ENCODE measurements at places on chromosomes 12 and 14. TPM values are rescaled to one million over a fixed set of nuclear protein-coding genes. Genes with fewer than 3 reads are reported as not detected.

GRCh38 chr14:57389646-57390036 lies 745 bp upstream of the NAA30 start:
- peak overlapping the region; percentile 83 for H3K27ac ChIP-seq

- peaks cover 49% of the 10 kb centered on the region for H3K36me3 ChIP-seq
- peaks cover 6% of the 10 kb centered on the region for H3K4me1 ChIP-seq
- no peak overlapping the region for H3K27ac ChIP-seq
- no peaks in the 10 kb centered on the region for H3K27me3 ChIP-seq
These were observed 16.4 kb downstream of the FOXJ2 start for GRCh38 chr12:8048906-8049305.

The ANKRD52 gene
- total RNA-seq: 44.5 TPM

GRCh38 chr14:89386212-89386886 lies 30.7 kb downstream of the FOXN3 start:
- no peaks in the 10 kb centered on the region for H3K27me3 ChIP-seq
- no peak overlapping the region for H3K27ac ChIP-seq
- H3K36me3 ChIP-seq: no peaks in the 10 kb centered on the region
- no peak for DNase-seq
- no peak overlapping the region for H3K4me3 ChIP-seq
- H3K4me1 ChIP-seq: peaks cover 15% of the 10 kb centered on the region

DNA sequence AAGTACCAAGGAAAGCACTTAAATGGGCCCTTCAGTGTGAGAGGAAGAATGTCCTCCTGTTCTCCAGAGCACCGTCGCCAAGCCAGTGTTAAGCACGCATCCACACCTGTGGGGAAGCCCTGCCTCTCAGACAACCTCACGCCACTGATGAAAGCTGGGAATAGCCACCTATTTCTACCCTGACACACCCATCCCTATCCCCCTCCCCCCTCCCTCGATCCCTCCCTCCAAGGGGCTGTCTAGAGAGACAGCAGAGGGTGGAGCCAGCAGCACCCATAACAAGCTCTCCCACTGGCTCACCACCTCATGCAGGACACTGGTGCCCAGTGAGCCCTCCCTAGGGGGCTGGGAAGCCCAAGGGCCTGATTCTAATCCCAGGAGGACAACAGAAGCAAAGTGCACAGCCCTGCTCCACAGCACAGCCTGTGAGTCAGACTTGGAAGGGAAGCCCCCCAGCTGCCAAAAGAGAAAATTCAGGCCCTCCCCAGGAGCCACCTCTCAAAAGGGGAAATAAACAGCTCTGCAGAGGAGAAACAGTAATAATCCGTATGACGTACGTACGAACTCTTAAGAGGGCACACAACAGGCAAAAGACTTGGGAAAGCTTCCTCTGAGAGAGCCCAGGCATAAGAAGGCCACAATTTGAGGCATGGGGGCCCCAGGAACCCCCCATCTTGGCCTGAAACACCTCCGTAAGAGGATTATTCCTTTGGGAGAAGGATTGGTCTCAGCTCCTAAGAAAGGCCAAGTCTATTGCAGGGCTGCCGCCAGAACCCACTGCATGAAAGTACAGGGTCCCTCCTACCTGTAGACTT lies 7.8 kb downstream of the PITPNM2 start:
- no peak for DNase-seq
- no peaks in the 10 kb centered on the region for H3K27me3 ChIP-seq
- H3K4me1 ChIP-seq: peaks cover 8% of the 10 kb centered on the region
- H3K36me3 ChIP-seq: no peaks in the 10 kb centered on the region

DNA sequence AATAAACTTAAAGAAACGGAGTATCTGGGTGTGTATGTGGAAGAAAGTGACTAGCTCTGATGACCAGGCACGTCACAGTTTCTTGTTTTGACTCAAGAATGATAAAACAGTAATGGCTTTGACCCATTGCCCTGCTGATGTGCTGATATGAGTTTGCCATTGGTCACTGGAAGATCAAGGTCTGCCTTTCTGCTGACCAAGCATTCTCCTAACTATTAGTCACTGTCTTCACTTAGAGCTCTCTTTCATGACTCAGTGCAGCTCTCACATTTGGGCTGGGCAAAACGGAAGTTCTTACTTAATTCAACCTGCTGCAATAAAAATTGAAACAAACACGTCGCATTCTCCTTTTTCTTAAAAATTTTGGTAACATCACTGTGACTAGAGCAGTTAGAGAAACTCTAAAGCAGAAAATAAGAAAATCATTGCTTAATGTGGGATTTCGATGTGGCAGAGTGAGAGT lies 366.7 kb downstream of the BTG1 start:
- H3K4me1 ChIP-seq: peaks cover 35% of the 10 kb centered on the region
- H3K36me3 ChIP-seq: no peaks in the 10 kb centered on the region
- H3K4me3 ChIP-seq: peak overlapping the region; percentile 14
- peak overlapping the region; percentile 49 for H3K27ac ChIP-seq
- H3K27me3 ChIP-seq: no peaks in the 10 kb centered on the region

The YEATS4 gene
- total RNA-seq: 18.2 TPM

- no peak overlapping the region for H3K4me3 ChIP-seq
- no peaks in the 10 kb centered on the region for H3K27me3 ChIP-seq
- no peaks in the 10 kb centered on the region for H3K36me3 ChIP-seq
- DNase-seq: no peak
- H3K27ac ChIP-seq: no peak overlapping the region
These were observed 289.5 kb downstream of the RMST start for GRCh38 chr12:97752129-97752528.

- no peak overlapping the region for H3K27ac ChIP-seq
- H3K4me1 ChIP-seq: no peaks in the 10 kb centered on the region
- H3K4me3 ChIP-seq: no peak overlapping the region
- no peak for DNase-seq
- no peaks in the 10 kb centered on the region for H3K36me3 ChIP-seq
These were observed 70.1 kb upstream of the KRR1 start for GRCh38 chr12:75581515-75581914.

The ADCY6 gene
- total RNA-seq: not detected

DNA sequence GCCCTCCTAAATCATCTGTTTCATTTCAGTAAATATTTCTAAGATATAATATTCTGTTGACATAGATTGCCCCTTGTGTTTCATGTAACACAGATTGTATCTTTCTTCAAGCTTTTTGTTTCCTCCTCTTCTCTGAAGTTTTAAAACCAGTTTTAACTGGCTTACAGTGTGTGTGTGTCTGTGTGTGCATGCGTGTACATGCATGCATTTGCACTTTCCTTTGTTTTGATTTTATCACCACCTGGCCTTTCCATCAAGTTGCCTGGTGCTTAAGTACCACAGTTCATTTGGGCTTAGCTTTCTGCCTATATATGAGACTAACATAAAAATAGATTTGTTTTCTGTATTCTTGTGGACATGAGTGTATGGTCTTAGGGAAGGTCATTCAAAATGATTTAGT lies 31.9 kb downstream of the ETNK1 start:
- H3K27me3 ChIP-seq: no peaks in the 10 kb centered on the region
- no peak overlapping the region for H3K4me3 ChIP-seq
- H3K27ac ChIP-seq: no peak overlapping the region
- no peaks in the 10 kb centered on the region for H3K36me3 ChIP-seq
- no peak for DNase-seq
- H3K4me1 ChIP-seq: no peaks in the 10 kb centered on the region

DNA sequence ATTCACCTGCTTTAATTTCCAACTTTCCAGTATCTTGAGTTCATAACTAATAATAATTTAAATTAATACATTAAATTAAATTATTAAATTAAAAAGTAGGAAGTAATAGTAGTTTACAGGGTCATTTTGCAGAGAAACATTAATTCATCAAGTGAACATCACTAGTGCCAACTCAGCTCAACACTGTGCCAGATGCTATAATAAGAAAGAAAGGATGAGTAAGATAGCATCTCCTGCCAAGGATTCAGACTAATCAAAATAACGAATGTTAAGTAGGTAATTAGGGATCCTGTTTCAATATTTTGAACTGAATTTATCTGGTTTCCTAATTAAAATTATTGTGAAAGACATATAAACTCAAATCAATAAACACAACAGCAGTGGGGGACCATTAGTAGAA lies 596.7 kb downstream of the SLC6A15 start:
- H3K4me1 ChIP-seq: no peaks in the 10 kb centered on the region
- no peak for DNase-seq
- no peaks in the 10 kb centered on the region for H3K36me3 ChIP-seq
- H3K27ac ChIP-seq: no peak overlapping the region
- H3K4me3 ChIP-seq: no peak overlapping the region

- H3K27ac ChIP-seq: no peak overlapping the region
- H3K27me3 ChIP-seq: no peaks in the 10 kb centered on the region
- no peak overlapping the region for H3K4me3 ChIP-seq
- peak; percentile 72 for DNase-seq
These were observed 5.0 kb downstream of the CELA1 start for GRCh38 chr12:51341251-51342007.

The IGF1 gene
- total RNA-seq: not detected

DNA sequence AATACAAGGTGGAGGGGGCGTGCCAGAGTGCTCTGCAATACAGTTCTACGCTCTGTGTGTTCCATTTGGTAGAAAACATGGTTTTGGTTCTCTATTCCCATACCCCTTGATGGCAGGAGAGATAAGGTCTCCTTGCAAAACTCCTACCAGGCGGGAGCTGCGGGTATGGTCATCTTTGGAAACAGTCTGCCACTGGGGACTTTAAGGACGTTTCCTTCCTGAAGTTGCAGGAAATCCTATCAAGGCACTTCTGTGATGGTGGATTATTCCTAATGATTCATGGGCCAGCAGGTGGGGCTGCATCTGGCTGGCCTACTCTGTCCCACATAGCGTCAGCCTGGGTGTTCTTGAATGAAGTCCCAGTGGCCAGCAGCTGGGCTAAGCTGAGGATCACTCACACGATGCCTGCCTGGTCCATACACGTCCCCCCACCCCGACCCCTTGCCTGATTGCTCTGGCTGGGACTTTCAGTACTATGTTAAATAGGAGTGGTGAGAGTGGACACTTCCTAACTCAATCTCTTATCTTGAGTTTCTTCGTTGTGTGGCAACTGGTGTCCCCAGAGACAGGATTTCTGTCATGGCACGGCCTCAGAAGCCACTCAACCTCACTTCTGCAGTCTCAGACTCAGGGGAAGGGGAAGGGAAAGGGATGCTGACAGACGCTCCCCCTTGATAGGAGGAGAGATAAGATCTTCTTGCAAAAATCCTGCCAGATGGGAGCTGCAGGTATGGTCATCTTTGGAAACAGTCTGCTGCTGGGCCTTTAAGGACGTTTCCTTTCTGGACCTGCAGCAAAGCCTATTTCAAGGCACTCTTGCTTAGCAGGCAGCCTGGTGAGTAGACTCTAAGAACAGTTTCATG lies 61.0 kb upstream of the FKBP4 start:
- DNase-seq: no peak
- no peak overlapping the region for H3K4me3 ChIP-seq
- no peak overlapping the region for H3K27ac ChIP-seq
- no peaks in the 10 kb centered on the region for H3K4me1 ChIP-seq
- no peaks in the 10 kb centered on the region for H3K36me3 ChIP-seq

- H3K4me3 ChIP-seq: no peak overlapping the region
- H3K27ac ChIP-seq: peak overlapping the region; percentile 50
- no peaks in the 10 kb centered on the region for H3K27me3 ChIP-seq
- no peaks in the 10 kb centered on the region for H3K36me3 ChIP-seq
These were observed 6.1 kb upstream of the PSMA6 start for GRCh38 chr14:35286003-35286600.

DNA sequence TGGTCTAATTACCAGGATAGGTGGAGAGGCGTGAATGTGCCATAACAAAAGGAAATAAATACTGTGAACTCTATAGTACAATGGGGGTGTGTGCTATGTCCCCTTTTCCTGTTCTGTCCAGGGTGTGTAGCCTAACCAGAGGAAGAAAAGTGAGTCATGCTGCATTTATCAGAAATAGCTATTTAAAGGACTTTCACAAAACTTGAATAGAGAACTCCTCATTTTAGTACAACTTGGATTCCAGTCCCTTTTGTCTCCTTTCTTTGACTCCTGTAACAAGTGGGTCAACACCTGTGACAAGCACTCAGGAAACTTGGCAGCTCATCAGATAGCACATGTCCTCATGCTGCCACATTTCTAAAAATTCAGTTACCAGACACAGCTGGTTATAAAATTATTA lies 123.4 kb downstream of the CCDC91 start:
- no peak overlapping the region for H3K27ac ChIP-seq
- peaks cover 15% of the 10 kb centered on the region for H3K36me3 ChIP-seq
- no peak for DNase-seq

The CDK2 gene
- 21.5 TPM for total RNA-seq

DNA sequence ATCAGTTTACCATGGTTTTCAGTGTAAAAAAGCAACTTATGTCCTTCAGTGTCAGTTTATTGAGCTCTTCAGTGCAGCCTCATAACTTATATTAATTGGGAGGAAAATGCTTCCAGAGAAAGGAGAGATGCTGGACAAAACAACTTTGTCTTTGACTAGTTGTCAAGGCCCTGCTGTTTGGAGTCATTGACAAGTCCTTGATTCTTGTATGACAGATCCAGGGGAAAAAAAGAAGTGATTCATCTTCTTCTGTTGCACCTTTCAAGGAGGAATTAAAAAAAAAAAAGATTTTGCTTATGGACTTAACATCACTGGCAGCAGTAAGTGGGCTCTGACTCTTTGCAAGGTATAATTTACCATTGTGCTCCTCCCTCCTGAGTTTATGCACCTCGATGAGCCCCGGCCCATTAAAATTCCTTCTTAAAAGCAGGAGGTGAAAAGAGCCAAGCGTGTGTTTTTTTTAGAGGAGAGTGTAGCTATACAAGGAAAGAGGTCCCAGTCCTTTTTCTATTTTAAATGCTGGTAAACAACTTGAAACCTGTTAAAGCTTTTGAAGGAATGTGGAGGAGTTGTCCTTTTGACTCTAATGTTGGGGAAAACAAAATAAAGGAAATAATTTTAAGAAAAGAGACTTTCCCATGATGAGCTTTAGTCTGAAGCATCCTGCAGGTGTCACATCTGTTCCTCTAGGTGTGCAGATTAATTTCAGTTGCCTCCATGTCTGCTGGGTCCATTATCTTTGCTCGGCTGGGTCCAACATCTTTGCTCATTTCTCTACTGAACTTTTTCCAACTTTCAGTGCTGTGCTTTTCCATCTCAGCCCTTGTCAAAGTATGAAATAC lies 431.6 kb downstream of the RAD51B start:
- no peaks in the 10 kb centered on the region for H3K36me3 ChIP-seq
- no peak overlapping the region for H3K27ac ChIP-seq
- peaks cover 44% of the 10 kb centered on the region for H3K4me1 ChIP-seq

DNA sequence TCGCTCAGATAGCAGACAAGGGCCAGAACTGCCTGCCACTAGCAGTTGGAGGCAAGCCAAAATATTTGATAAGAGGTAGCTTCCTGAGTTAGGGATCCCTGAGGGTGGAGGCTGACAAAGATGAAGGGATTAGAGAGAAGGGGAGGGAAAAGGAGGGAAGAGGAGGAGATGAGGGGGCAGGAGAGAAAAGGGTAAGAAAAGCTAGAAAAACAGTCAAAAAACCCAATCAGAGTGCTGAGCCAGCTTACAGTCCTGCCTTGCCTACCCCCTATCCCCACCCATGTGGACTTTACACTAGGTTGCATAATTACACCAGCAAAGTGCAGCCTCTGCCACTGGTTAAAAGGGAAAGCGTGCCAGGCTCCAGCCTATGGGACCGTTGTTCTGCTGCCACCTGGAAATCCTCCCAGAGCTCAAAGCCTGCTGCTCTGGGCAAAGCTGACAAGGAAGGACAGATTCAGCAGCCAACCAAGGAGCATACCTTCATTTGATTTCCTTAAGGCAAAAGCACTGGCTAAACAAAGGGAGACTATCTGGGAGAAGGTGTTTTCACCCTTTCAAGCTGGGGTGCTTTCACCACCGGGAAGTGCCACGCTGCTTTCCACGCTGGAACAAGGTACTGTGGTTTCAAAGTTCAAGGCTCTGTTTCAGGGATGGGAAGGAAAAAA lies 3.8 kb upstream of the NUMB start:
- no peak overlapping the region for H3K27ac ChIP-seq
- no peak overlapping the region for H3K4me3 ChIP-seq
- no peaks in the 10 kb centered on the region for H3K27me3 ChIP-seq

- no peak overlapping the region for H3K27ac ChIP-seq
- no peaks in the 10 kb centered on the region for H3K4me1 ChIP-seq
- DNase-seq: no peak
- no peak overlapping the region for H3K4me3 ChIP-seq
- peaks cover 25% of the 10 kb centered on the region for H3K36me3 ChIP-seq
These were observed 12.4 kb downstream of the CALM1 start for GRCh38 chr14:90409209-90409730.

Measured in CD4-positive, alpha-beta memory T cell (primary cell).